ENCODE measurements at places on chromosomes 1 and 21.
A peak's percentile ranks its signal among the peaks of the same experiment; 100 is the strongest.

DNA sequence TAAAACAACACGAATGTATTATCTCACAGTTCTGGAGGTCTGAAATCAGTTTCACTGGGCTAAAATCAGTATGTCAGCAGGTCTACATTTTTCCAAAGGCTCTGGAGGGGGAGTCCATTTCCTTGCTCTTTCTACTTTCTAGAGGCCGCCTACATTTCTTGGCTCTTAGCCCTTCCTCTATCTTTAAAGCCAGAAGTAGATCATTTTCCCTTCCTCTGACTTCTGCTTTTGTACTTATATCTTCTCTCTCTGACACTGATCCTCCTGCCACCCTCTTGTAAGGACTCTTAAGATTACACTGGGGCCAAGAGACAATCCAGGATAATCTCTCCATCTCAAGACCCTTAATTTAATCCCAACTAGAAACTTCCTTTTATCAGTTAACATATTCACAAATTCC is 41.4 kb downstream of the MSH4 start:
- no peak for DNase-seq

DNA sequence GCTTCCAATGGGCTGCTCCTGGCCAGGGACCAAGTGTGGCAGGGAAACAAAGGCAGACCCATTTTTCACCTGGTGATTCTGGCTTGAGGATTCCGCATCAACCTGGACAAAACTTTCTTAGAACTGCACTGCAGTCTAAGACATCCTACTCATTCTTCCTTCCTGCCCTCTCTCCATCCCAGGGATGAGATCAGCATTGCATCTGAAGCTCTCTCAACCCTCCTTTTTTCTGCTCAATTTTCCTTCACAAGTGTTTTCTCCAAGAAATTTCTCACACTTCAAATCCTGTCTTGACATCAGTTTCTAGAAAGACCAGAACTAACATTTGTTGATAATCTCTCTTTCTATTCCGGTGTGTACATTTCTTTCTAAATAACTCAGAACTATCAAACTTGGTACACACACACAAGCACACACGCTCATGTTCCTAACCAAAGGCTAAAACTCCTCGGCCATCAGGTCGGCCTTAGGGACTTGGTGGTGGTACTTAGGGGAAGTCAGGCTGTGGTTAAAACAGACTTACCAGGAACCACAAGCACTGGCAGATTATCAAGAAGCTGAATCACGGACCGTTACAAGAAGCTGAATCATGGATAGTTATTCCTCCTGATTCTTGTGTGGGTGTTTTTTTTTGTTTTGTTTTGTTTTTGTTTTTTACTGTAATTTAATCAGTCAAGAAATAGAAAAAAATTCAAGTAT is 21.0 kb upstream of the CXADR start:
- peak; percentile 16 for DNase-seq

DNA sequence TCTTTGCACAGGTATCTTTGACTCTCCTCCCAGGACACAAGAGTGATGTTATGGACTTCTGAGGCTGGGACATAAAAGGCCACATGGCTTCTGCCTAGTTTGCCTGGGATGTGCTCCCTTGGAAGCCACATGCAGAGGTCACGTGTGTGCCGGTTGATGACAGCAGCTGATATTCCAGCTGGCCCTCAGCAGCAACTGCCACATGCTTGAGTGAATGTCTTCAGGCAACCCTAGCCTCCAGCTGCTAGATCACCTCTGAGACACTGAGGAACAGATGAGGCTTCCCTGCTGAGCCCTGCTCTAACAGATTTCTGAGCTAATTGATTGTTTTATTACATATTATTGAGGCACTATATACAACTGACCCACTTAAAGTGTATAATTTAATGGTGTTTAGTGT is 11.6 kb upstream of the AKR7A3 start:
- no peak for DNase-seq

DNA sequence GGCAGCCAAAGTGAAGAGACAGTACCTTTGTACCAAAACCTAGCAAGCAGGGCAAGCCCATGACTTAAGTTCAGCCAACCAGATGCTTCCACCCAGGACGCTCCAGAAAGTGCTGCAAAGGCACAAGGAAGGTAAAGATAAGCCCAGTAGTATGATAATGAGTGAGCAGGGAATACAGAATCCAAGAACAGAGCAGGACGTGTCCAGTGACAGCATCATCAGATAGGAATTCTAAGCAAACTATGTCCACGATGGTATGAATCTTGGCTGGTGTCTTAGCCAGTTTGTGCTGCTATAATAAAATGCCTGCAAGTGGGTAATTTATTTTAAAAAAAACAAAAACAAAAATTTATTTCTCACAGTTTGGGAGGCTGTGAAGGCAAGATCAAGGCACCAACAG is 13.6 kb downstream of the GJA4 start:
- DNase-seq = no peak

GRCh38 chr1:190474650-190475211 is 2.9 kb downstream of the BRINP3 start:
- DNase-seq = no peak

- no peak for DNase-seq
Observed at GRCh38 chr1:159338018-159338417, 35.9 kb downstream of the FCER1A start.

DNA sequence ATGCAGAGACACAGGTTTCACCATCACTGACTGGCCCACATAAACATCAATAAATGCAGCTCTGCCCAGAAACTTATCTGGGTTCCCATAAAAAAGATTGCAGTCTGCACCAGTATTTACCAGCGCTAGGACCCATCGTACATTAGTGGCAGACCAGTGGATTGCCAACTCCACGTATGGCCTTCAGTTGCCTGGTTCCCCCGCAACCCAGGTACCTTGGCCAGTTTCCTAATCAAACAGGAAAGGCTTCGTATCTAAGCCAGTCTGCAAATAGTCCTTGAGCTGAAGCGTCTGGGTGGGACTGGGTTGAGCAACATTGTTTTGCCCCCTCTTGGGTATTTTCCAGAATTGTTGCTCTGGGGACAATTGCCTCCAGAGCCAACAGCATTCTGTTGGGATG is 1639.3 kb downstream of the MRPL39 start:
- no peak for DNase-seq

DNA sequence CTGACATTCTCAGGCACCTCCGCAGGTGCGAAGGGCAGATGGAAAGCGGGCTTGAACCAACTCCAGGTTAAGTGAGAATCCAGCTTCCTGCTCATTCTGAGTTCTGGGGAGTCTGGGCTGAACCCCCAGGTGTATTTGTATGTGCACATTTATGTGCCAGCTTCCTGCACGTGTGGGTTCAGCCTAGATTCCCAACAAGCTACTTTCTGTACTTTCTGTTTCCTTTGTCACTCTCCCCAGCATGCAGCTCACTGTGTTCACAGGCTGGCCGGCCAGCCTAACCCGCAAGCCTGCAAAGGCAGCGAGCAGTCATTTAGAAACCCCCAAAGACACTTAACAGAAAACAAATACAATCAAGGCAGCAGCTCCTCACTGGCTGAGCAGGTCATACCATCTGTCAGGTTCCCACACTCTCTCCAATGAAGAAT is 1.3 kb upstream of the IL19 start:
- DNase-seq = peak; percentile 53

GRCh38 chr1:59266180-59266926 is 30.5 kb upstream of the FGGY start:
- no peak for DNase-seq

DNA sequence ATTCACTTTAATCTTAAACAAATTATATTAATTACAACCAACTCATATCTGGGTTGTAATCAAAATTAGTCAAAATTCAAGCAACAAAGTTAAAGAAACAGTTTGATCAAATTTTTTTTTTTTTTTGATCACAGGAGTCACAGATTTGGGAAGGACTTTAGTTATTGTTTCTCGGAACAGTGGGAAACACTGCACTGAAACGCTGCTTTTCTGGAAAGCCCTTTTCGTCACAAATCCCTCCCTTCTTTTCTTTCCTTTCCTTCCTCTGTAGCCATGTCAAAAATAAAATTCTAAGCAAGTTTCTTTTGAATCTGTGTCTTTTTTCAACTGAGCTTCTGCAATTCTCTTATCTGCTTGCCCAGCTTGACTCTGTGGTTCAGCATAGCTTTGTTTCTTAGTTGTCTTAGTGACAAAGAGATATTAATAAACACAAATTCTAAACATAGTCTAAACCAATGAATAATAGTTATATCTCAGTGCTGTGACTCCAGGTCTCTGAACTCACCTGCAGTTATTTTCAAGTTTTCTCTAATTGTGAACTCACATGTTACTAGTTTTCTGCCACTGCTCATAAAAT is 53.8 kb downstream of the PTGS2 start:
- DNase-seq = no peak

DNA sequence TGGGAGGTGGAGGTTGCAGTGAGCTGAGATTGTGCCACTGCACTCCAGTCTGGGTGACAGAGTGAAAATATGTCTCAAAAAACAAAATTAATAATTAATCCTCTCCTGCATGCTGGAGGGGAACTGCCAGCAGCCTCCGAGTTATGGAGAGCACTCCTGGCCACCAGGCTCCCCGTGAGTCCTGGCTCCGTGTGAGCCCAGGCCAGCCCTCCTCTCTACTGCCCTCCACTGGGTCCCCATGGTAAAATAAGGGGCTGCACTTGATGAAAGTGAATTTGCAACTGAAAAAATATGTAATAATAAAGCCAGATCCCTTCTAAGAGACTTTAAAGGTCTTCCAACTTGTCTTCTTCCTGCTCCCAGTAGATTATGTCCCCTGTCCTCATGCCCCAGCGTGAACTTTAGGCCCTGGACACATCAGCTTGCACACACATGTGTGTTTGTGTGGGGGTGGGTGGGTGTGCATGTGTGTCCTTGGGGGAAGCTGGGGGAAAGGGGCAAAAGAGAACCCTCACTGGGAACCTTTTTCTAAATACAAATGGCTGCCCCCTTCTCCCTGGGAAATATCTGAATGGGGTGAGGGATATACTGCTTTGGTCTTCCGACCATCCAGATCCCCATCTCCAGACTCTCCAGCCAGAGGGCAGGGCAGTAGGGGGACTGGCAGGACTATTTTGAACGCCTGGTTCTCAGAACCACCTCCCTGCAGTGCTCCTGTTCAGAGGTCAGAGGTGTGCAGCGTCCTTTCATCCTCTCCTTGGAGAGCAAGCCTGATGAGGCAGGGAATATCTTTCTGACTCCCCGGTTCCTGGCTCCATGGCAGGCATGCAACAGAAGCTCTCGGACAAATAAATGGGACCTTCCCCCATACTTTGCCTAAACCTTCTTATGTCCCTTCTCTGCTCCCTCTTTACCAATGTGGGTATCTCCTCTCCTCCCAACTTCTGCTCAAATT is 26.2 kb downstream of the NEK2 start:
- DNase-seq = no peak

DNA sequence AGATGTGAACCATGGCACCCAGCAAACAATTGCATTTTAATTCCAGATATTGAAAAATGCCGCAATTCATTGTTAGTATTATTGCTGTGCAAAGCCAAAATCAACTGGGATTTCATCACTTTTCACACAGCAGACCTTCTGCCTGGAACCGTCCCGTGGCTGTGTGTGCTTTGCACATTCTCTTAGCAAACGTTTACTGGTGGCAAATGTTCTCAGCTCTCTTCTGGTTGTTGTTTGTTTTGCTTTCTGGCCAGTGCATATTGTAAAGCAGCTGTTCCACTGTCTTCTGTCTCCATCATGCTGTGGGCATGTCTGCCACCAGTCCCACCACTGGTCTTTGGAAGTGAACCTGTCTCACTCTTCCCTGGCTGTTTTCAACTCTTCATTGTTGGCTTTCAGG is 19.8 kb upstream of the TTLL10 start:
- DNase-seq = no peak

GRCh38 chr1:50427818-50428779 is 4.9 kb upstream of the DMRTA2 start:
- no peak for DNase-seq

Data from CD4-positive, CD25-positive, alpha-beta regulatory T cell (primary cell).